Caudate nucleus (tissue), 63 donors: ENCODE measurements at places on chromosomes 2 and 18.

DNA sequence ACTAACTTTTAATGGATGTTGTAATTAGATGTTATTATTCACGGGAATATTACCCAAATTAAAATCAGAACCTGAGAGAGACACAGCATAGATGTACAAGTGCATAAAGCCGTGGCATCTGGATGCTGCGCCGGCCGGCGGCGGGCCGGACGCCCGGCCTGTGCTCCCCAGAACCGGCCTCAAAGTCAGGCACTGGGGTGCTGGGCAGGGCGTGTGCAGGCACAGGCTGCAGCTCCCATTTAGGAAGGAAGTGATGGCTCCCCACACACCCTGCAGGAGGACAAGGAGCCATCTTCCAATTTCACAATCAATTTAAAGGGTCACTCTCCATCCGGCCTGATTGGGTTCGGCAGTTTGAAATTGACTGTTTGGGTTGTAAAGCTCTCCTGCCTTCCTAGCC lies 367.7 kb upstream of the SALL3 start:
- DNase-seq, result no peak

DNA sequence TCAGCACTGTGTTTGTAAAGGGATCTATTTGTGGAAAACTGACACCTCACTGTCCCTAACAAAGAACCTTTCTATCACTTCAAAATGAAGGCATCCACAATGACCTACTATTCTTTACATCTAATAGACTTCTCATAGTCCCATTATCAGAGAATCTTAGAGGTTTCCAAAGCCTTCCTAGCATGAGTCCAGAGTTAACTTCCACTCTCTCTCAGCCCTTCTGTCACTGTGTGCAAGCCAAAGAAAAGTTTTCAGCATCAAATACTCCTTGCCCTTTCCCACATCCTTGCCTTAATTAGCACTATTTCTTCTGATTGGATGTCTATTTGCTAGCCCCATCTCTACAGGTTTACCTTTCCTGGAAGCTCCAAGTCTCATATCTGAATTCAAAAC lies 178.5 kb downstream of the ERBB4 start:
- DNase-seq, result no peak

DNA sequence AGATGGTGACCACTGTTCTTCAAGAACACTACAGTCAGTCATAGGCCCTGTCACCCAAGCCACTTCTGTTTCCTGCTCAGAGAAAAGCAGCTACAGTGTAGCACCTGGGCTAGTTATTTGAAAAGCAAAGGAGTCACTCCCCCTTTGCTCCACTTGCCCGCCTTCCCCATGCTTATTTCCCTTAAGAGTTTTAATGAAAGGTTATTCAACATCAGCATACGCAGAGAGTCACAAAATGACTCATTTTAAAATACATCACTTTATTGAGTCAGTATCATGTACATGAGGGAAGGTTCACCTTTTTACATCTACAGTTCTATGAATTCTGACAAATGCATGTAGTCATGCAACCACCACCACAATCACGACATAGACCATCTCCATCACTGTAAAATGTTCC lies 71.3 kb downstream of the TNFRSF11A start:
- no peak for DNase-seq

DNA sequence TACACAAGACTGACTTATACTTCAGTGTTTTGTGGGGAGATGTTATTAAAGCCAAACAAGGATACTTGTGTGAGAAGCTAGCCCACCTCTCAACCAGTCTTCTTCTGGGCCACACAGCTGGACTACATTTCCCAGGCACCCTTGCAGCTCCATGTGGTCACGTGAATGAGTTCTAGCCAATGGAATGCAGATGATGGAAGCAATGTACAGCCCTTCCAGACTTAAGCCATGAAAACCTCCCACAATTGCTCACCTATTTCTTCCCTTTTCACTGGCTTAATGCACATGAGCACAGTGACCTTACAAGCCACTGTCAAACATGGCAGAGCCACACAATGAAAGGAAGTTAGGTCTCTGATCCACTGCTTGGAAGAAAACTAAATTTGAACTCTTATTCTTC lies 20.4 kb upstream of the FEZ2 start:
- DNase-seq, result no peak

DNA sequence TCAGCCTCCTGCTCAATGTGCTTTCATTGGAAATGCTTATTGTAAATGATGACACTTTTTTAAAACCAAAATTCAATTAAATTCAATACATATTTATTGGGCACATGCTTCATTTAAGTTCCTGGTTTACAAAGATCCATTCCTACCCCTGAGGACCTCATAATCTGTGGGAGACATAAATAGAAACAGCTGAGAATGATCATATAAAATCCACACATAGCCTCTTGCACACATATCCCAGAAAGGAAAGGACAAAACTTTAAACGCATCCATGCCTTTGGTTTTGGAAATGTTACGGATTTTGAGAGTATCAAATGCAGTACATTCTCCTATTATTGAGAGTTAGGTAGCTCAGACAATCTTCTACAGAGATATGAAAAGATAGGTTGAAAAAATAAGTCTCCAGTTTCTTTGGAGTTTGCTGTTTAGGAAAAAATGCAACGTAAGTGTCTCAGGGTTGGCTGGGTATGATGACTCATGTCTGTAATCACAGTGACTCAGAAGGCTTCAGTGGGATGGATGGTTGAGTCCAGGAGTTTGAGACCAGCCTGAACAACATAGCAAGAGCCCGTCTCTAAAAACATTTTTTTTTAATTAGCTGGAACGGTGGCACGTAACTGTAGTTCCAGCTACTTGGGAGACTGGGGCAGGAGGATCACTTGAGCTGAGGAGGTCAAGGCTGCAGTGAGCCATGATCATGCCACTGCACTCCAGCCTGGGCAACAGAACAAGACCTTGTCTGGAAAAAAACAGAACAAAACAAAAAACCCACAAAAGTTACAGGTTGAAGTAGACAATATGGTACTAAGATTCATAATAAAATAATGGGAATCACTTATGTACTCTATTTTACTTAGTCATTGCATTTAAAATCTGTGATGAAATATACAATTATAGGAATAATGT lies 3.9 kb upstream of the PRELID3A start:
- no peak for DNase-seq

GRCh38 chr2:169590804-169591203 lies 6.7 kb downstream of the PPIG start:
- no peak for DNase-seq
